ENCODE measurements at places on chromosomes 6 and 20. TPM values are rescaled to one million over a fixed set of nuclear protein-coding genes. Genes with fewer than 3 reads are reported as not detected.
A peak's percentile ranks its signal among the peaks of the same experiment; 100 is the strongest.

- no peak for DNase-seq
Observed at GRCh38 chr6:255751-256083, 36.6 kb upstream of the DUSP22 start.

- peak; percentile 94 for DNase-seq
Observed at GRCh38 chr6:3610206-3610605, 141.3 kb downstream of the PXDC1 start.

- DNase-seq = peak; percentile 58
Observed at GRCh38 chr6:36493859-36494258, 51.1 kb downstream of the KCTD20 start.

Gene SLC22A1
- total RNA-seq = 1.3 TPM
